ENCODE measurements at places on chromosomes 13 and 19.
A peak's percentile ranks its signal among the peaks of the same experiment; 100 is the strongest.

GRCh38 chr13:111317042-111317550 lies 3.3 kb upstream of the TEX29 start:
- DNase-seq, result no peak

GRCh38 chr13:52833296-52833875 lies 15.1 kb downstream of the PCDH8 start:
- DNase-seq, result no peak

- DNase-seq, result no peak
Observed at GRCh38 chr19:36773223-36773579, 594 bp upstream of the ZNF850 start.

- peak; percentile 7 for DNase-seq
Observed at GRCh38 chr19:57934820-57935665, at the start of gene ZNF418. Gene ZNF418 (minus strand): TSS chr19:57935402. CDS start chr19:57933822, 1,580 bp downstream.

- DNase-seq, result no peak
Observed at GRCh38 chr13:113002206-113002912, 33.3 kb downstream of the MCF2L start.

- no peak for DNase-seq
Observed at GRCh38 chr19:35086455-35086854, 29.2 kb upstream of the FXYD3 start.

GRCh38 chr13:66410314-66410713 lies 819.8 kb downstream of the PCDH9 start:
- no peak for DNase-seq

DNA sequence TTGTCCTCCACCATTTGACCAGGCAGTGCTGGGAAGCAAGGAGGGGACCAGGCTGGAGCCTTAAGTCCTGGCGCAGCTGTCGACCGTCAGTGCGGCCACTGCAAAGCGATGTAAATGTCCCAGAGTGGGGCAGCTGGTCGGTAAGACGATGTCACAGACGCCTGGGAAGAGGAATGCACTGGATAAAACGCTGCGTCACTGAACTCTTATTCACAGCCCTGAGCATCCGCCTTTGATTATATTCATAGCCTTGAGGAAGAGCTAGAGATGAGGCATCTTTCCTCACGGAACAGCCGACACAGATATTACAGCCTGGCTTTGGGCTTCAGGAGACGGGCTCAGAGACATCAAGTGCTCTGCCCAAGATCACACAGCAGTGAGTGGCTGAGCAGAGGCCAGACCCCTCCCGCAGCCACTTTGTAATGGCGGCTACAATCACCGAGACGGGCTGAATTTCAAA lies 17.6 kb upstream of the TUBGCP3 start:
- DNase-seq, result no peak

DNA sequence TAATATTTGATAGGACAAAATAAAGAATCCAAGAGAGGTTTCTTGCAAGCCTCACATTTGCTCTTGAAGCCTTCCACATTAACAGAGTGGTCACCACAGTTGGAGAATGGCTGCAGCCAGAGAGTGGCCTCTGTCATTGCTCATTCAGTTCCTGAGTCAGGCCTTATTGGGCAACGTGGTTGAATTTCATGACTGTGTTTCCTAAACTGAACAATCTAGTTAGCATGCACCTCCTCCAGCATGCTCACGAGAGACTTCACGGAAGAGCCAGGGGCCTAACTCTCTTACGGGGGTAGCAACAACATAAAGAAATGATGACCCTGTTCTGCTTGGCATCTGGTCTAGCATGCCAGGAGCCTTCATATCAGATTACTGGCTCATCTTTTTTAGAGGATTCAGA lies 9.6 kb upstream of the UBL3 start:
- no peak for DNase-seq

DNA sequence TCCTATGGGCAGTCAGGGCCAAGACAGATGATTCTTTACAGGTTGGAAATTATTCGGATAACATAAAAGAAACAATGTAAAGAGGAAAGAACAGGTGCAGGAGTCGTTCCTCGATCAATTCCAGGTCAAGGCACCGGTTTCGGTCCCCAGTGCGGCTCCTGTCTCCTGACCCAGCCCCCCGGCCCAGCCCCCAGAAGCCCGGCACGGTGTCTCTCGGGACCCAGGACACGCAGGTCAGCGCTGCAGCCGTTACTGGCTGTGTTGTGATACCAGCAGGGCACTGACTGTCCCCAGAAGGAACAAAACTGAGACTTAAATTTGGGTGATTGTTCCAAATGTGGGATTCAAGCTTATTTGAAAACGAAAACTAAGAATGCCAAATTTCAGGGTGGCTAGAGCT lies 8.5 kb downstream of the RASA3 start:
- DNase-seq, result no peak

DNA sequence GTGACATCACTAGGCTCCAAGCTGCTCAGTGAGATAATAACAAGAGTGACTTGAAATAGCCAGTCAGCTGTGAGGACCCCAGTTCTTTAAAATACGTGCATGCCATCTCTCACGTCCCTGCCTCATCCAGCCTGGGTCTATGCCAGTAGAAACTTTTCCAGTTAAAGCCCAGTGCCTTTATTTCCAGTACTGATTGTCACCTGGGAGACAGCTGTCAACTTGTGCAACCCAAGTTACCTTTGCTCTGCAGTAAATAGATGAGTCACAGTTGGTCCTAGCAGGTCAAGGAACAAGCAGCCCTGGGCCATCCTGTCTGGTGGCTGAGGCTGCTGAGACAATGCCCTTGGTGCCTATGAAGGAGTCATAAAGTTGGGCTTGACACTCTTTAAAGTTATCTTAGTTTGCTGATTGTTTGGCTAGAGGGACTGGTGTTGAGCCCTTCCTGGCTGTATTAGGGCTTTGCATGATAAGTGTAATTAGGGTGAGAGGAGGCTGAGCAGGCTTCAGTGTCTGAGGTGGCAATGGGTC lies 228.7 kb downstream of the LACC1 start:
- DNase-seq, result no peak

GRCh38 chr13:82356667-82357410 lies 1525.4 kb downstream of the SLITRK1 start:
- no peak for DNase-seq

DNA sequence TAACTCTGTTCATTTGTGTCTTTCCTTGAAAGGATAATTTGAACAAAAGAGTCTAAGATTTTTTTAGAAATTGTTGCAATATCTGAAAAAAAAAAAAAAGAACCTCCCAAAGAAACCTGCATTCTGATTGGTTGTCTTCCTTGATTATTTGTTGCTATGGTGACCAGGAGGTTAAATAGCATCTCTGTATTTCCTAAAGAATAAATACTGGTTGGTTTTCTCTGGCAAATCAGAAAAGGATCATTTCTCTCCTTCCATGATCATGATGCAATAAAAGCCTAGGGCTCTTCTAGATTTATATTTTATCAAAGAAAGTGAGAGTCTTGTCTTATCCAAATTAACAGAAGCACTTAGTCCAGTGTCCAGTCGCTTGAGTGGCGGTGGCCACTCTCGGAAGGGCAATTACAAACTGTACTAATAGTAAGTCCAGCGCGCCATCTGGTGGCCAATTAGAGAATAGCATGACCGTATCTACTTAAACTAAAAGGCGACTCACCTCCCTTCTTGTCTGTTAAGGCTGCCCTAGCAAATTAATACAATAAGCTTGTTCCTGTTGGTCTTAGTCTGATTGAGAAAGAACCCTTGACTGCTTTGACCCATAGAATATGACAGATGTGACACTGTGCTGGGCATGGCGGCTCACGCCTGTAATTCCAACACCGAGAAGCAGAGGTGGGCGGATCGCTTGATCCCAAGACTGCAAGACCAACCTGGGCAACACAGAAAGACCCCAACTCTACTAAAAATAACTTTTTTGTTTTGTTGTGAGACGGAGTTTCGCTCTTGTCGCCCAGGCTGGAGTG lies 47.0 kb upstream of the PNMA8B start:
- peak; percentile 66 for DNase-seq

DNA sequence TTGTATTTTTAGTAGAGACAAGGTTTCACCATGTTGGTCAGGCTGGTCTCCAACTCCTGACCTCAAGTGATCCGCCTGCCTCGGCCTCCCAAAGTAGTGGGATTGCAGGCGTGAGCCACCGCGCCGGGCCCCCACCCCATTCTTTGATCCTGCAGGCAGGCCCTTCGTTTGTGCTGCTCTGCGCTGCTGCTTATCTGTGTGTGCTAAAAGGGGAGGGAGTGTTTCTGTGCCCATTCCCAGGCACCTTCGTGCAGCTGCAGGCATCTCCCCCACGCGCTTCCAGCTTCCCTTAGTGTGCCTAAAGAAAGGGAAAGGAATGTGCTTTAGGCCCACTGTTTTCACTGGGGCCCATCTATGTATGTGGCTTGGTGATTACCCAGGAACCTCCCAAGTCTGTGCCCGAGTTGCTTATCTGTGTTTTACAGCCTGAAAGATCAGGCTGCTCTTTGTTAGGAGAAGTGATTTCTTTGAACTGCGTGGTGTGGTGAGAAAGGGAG lies 27.2 kb downstream of the EPN1 start:
- DNase-seq, result no peak

GRCh38 chr13:111611651-111612050 lies 291.2 kb downstream of the TEX29 start:
- DNase-seq, result no peak

DNA sequence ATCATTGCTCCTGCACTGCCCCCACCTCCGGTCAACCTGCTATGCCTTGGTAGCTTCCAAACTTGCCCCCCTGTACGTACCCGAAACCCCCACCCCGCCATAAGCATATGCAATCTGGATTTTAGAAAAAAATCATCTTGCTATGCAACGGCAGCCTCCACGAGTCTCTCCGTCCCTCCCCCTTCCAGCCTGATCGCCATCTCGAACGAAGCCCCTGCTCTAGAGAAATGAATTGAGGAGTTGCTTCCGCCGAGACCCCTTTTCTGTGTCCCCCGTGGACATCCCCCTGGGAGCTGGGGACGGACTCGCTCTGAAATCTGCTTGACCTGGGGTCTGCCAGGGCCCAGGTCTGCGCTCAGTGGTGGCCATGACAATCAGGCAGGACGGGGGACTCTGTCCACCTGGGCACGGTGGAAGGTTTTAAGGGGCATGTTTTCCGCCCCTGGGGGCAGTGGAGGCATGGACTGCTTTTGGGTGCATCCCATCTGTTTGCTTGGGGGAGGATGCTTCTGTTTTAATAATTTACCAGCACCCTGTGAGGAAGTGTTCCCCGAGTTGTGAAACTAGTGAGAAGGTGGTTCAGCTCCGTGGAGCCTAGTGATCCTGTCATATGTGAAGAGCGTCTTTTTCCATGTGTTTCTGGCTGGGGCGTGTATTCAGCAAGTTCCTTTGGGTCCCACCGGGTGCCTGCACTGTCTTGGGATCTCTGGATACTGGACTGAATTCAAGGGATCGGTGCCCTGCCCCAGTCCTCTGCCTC lies 1.0 kb downstream of the KDM4B start:
- DNase-seq, result no peak

DNA sequence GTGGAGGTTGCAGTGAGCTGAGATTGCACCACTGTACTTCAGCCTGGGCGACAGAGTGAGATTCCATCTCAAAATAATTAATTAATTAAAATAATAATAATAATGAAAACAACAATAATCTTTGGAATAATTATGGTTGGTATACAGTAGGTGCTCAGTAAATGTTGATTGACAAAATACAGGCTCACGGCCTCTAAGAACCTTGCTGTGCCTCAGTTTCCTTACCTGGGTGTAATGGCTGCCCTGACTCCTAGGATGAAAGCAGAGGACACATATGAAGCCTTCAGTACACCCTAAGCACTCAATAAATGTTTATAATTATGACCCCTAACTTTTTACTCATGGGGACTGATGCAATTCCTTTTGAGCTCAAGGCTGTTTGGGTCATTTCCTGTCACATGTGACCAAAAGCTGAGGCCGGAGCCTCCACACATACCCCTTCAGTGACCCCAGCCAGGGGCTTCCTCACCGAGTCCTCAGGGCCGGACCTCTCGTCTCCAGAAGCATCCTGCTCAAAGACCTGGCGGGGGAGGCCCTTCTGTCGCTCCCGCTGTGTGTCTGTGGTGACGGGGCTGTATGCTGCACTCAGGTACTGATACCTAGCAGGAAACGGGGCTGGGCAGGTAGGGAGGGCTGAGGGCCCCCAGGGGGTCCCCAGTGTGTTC lies 10.5 kb downstream of the DOCK6 start:
- no peak for DNase-seq

DNA sequence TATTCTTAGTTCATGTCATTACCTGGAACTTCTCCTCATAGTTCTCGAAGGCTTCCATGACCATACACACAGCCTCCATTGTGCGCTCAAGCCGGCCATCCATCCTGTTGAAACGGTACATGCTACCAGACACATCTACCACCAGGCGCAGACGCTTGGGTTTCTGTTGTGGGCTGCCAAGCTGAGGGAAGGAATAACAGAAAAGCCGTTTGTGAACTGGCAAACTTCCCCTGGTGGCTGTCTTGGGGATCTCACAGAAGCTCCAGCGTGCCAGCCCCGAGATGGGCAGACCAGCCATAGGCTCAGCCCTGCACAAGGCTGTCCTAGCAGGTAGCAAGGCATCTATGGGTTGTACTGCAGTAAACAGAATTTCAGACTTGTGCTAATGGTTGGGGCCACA lies 130.1 kb downstream of the RGCC start:
- peak; percentile 11 for DNase-seq

DNA sequence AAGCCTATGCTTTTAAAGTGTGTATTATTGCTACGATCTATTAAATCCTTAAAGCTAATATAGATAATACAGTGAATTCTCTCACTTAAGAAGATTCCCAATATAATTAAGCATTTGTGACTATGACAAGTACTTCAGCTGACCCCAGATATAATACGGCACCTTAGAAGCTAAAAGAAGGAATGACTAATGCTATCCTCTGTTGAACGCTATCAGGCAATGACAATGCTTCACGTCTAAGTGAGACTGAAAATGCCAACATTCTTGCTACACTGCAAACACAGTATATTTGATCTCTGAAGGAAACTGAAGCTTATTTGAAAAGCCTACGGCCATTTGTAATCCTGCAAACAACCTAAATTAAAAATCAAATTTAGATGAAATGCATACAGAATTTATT lies 19.7 kb downstream of the VWA8 start:
- no peak for DNase-seq

DNA sequence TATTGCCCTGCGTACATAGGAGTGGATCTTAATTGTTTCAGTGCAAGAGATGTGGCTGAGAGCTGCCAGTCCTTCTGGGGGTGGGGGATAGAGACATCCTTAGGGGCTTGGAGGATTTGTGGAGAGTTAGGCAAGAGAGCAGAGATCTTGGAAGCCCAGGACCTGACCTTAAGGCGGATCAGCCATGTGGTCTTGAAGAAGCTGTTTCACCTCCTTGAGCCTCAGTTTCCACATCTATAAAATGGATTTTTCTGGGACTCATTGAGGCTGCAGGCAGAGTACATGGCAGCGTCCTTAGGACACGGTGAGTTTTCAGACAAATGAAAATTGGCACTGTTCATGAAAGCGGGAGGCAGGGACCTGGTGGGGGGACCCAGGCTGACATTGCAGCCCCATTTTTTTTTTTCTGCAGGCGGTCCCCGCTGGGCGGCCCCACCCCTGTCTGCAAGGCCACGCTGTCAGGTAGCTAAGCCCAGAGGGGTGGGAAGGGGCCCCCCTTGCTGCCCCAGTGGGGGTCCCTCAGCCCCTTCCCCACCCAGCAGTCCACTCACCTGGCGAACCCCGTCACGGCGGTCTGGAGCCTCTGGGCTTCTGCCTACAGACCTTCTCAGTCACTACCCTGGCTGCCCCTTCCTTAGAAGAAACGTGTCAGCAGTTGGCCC lies 30.0 kb downstream of the PDE4A start:
- no peak for DNase-seq
